ENCODE measurements at places on chromosomes 16 and 17. TPM values are rescaled to one million over a fixed set of nuclear protein-coding genes. Genes with fewer than 3 reads are reported as not detected.

GRCh38 chr16:62752854-62753253 lies 716.6 kb upstream of the CDH8 start:
- no peak for ATAC-seq

The ZPBP2 gene
- not detected for total RNA-seq

GRCh38 chr16:86321491-86321890 lies 188.8 kb upstream of the FOXF1 start:
- ATAC-seq, result no peak

GRCh38 chr16:4535627-4536108 lies 2.9 kb downstream of the CDIP1 start:
- ATAC-seq, result no peak

DNA sequence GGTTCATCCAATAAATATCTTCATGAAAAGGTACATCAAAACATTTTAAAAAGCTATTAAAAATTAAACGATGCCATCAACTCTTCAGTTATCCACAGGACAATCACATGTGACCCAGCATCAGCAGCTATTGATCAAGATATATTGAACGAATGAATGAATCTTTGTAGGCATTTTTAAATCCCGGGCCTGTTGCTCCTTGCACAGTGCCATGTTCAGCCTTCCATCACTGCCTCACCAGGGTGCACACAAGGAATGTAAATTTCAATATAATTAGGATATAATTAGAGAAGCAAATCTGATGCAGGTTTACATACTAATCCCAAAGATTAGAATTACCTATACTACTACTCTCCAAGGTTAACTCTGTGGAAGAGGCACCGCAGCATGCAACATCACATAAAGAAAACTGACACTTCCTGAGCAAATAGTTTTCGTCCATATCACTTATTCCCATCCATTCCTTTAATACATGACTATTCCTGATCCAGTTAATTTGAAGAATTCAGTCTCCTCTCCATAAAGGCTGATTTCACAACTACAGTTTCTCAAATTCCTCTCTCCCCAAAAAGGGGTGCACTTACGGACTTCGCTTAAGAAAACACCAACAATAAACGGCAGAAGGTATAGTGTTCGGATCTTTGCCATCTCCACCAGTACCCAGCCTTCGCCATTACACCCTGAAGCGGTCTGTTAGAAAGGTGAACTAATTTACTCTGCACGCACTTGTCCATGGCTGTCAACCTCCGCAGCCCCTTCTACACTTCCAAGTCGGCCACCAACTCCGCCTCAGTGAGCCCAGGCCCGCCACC lies 938 bp downstream of the NCOR1 start:
- ATAC-seq, result no peak
